ENCODE measurements at places on chromosomes 4 and X. TPM values are rescaled to one million over a fixed set of nuclear protein-coding genes. Genes with fewer than 3 reads are reported as not detected.

DNA sequence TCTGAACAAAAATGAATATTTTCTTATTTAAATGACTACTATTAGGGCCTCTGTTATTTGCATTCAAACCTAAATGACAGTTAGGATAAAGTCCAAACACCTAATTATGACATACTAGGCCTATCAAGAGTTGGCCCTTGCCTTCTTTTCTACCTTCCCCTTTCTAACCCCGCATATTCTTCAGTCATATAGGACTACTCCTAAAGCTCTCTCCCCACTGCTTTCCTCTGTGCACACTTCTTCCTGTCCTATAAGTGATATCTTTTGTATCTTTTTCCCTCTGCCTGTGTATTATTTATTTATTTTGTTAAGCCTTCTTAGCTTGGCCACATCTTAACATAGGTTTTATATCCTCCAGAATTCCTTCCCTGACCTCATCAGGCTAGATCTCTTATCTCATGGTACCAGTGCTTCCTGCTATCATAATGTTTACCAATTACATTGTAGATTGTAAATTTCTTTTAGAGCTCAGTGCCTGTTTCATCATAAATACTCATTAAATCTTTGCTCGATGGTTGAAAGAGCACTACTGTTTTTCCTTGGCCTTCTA is 22.5 kb downstream of the ERVMER34-1 start:
- no peak for DNase-seq

DNA sequence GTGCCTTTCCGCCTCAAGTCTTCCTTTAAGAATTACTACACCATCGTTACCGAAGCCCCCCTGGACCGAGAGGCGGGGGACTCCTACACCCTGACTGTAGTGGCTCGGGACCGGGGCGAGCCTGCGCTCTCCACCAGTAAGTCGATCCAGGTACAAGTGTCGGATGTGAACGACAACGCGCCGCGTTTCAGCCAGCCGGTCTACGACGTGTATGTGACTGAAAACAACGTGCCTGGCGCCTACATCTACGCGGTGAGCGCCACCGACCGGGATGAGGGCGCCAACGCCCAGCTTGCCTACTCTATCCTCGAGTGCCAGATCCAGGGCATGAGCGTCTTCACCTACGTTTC is 2.2 kb downstream of the PCDH10 start:
- DNase-seq, result no peak

DNA sequence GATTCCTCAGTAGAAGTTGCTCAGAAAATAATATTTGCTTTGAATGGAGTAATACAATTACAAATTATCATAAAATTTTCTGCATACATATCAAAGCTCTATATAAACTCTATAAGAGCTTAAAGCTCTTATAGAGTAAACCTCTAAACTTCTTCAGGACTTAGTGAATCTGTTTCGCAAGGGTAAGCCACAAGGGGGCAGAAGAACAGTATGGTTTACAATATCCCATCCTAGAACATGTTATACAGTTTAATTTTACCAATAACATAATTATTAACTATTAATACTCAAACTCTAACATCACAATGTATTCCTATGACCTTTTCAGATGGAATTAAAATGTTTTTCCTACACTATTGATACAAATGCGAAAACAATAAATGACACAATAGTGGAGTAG is 33.8 kb upstream of the SPANXN1 start:
- no peak for DNase-seq

- no peak for DNase-seq
Measured at GRCh38 chr4:158644760-158645159, 26.9 kb downstream of the C4orf46 start.

DNA sequence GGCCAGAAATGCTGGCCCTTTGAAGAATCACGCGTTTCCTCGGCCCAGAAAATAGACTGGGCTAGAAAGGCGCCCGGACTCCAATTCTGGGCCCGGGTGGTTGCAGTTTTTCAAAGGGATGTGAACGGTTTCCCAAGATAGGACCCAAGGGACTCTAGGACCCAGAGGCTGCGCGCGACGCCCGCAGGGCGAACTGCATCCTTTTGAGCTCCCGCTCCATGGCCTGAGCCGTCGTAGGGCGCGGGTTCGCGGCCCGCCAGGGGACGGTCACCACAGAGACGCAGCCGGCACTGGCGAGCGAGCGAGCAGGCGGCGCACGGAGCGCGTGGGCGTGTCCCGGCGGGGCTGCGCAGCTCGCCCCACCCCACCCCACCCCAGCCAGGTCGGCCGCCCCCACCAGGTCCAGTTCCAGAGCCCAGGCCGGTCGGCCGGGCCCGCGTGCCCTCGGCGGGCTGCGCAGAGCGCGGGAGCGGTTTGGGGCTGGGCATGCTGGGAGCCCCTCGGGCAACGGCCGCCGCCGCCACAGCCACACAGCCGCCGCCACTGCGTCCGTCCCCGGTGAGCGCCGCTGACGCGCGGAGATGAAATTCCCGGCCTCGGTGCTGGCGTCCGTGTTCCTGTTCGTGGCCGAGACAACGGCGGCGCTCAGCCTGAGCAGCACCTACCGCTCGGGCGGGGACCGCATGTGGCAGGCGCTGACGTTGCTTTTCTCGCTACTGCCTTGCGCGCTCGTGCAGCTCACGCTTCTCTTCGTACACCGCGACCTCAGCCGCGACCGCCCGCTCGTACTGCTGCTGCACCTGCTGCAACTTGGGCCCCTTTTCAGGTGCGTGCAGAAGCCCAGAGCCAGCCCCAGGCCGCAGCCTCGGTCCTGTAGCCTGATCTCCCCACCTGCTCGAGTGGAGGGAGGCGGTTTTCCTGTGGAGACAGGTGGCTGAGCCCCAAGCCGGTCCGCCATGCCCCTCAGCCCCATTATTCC is at the start of gene XK:
Gene XK (plus strand): TSS at position 411 of the 979 bp plus-strand sequence. CDS start 171 bp downstream, at position 582.
- no peak for DNase-seq

GRCh38 chrX:138765051-138765450 is 53.5 kb upstream of the FGF13 start:
- DNase-seq, result no peak

- no peak for DNase-seq
Measured at GRCh38 chrX:97498093-97498492, 614.4 kb downstream of the RPA4 start.

GRCh38 chr4:61195101-61195500 is 5.0 kb upstream of the ADGRL3 start:
- DNase-seq, result no peak

- no peak for DNase-seq
Measured at GRCh38 chr4:25847329-25847728, 15.5 kb downstream of the SEL1L3 start.

DNA sequence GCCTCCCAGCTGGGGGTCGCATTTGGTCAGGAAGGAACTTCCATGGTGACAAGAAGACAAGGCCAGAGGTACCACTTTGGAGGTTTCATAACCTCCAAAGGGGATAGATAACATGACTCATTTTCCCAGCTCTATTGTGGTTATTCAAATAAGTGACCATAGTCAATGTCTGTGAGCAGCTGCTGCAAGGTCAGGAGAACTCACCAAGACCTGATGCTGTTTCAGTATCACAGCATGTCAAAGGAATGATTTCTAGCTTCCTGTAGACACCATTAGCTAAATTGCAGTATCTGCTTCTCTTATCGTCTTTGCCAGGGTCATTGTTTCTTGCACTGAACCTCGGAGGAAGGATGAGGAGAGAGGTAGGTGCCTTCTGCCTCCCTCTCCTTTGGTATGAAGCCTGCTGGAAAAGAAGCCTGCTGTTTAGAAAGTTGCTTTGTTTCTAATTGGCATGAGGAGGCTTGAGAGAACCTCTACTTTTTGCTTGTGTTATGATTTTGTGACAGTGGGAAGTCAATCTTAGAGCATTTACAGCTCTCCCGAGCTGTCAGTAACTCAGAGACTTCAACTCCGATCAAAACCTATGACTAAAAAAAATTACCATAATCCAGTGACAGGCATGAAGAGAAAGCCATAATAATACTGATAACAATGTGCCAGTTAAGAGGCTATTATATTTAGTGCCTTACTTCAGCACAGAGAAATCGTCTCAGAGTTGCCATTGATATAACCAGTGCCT is 38.0 kb upstream of the GATB start:
- no peak for DNase-seq

NHS gene
- polyA plus RNA-seq, result 19.7 TPM

ATP11C gene
- 45.1 TPM for polyA plus RNA-seq

SPATA18 gene
- polyA plus RNA-seq, result 1.6 TPM

SPANXA2 gene
- not detected for polyA plus RNA-seq

FREM3 gene
- 0.14 TPM for polyA plus RNA-seq

NAA11 gene
- not detected for polyA plus RNA-seq
